Activated CD4-positive, alpha-beta memory T cell treated with anti-CD3 and anti-CD28 coated beads, Interleukin-2, amount 10 ng/mL, durations not matched to agents 7 days and 5 days (primary cell): ENCODE measurements at places on chromosomes 1 and 21. TPM values are rescaled to one million over a fixed set of nuclear protein-coding genes. Genes with fewer than 3 reads are reported as not detected.

The AQP10 gene
- total RNA-seq = not detected

The IFNAR2 gene
- total RNA-seq = 61.9 TPM

The OLFM3 gene
- total RNA-seq = not detected

The NCF2 gene
- 21.5 TPM for total RNA-seq
